Activated naive CD8-positive, alpha-beta T cell treated with anti-CD3 and anti-CD28 coated beads for 36 hours (primary cell): ENCODE measurements at places on chromosomes 1 and 21.

DNA sequence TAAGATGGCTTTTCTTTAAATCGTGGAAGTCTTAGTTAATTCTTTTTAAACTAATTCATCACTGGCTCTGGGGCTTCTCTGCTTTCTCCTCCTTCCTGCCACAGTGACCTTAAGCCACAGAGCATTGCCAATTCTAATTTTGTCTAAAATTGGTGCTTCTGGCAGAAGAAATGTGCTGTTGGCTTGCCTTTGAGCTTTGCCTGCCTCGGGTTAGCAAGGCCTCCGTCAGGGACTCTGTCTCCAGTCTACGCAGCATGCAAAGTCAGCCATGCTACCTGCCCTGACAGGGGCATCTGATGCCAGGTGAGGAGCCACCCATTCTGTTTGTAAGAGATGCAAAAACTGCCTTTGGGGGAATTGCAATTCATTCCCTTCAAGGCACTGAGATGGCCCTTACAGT lies 25.2 kb downstream of the CLDN14 start:
- no peak for DNase-seq

GRCh38 chr21:32587120-32587519 lies 1.8 kb upstream of the TCP10L start:
- no peak for DNase-seq

DNA sequence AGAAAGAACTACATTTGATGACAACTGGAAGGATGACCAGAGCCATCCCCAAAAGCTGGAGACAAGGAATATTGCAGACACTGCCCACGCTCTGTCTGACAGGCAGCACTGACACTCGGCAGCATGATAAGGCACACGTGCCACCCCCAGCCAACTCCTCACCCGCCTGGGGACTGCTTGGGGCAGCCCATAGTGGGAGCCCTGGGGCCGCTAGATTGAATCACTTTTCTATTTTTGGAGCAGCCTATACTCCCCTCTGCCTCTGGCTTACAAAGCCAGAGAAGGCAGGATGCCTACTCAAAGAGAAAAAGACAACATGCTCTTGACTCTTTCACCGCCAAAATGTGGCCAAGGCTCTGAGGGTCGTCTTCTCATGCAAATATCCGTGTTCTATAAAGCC lies 1.3 kb downstream of the SMG5 start:
- peak; percentile 66 for DNase-seq

GRCh38 chr1:62716397-62716796 lies 28.2 kb upstream of the DOCK7 start:
- no peak for DNase-seq

GRCh38 chr1:190277107-190277506 lies 200.6 kb downstream of the BRINP3 start:
- DNase-seq = no peak

GRCh38 chr1:116308276-116308675 lies 64.8 kb upstream of the ATP1A1 start:
- no peak for DNase-seq

GRCh38 chr1:89538361-89538760 lies 13.7 kb downstream of the LRRC8B start:
- DNase-seq = no peak

GRCh38 chr21:26389971-26390641 lies 183.0 kb downstream of the CYYR1 start:
- no peak for DNase-seq
